Activated T-cell treated with anti-CD3 and anti-CD28 coated beads, Interleukin-2, amount 50 U/mL, for 72 hours (primary cell): ENCODE measurements at places on chromosomes 6 and 20. TPM values are rescaled to one million over a fixed set of nuclear protein-coding genes. Genes with fewer than 3 reads are reported as not detected.
A peak's percentile ranks its signal among the peaks of the same experiment; 100 is the strongest.

- no peak overlapping the region for H3K27ac ChIP-seq
- no peaks in the 10 kb centered on the region for H3K36me3 ChIP-seq
- no peaks in the 10 kb centered on the region for H3K27me3 ChIP-seq
- no peaks in the 10 kb centered on the region for H3K4me1 ChIP-seq
Measured at GRCh38 chr6:20497216-20498040, 36.8 kb upstream of the CDKAL1 start.

RAET1G gene
- not detected for total RNA-seq

GRCh38 chr6:164612751-164613150 is 696.7 kb downstream of the C6orf118 start:
- H3K36me3 ChIP-seq: no peaks in the 10 kb centered on the region
- H3K4me3 ChIP-seq: no peak overlapping the region
- no peak for DNase-seq
- H3K27me3 ChIP-seq: no peaks in the 10 kb centered on the region
- H3K4me1 ChIP-seq: no peaks in the 10 kb centered on the region

DNA sequence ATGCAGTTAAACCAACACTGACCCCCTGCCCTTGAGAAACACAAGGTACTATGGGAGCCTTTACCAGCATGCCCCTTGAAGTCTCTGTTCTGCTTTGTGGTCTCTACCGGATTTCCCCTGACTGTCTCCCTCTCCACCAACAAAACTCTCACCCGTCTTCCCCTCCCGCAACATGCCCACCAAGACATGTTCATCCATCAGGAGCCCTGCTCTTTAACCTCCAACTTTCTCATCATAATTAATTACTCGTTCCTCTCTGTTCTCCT is 1.1 kb downstream of the ZNF165 start:
- peaks cover 27% of the 10 kb centered on the region for H3K36me3 ChIP-seq
- H3K27me3 ChIP-seq: no peaks in the 10 kb centered on the region
- peak; percentile 6 for DNase-seq

DNA sequence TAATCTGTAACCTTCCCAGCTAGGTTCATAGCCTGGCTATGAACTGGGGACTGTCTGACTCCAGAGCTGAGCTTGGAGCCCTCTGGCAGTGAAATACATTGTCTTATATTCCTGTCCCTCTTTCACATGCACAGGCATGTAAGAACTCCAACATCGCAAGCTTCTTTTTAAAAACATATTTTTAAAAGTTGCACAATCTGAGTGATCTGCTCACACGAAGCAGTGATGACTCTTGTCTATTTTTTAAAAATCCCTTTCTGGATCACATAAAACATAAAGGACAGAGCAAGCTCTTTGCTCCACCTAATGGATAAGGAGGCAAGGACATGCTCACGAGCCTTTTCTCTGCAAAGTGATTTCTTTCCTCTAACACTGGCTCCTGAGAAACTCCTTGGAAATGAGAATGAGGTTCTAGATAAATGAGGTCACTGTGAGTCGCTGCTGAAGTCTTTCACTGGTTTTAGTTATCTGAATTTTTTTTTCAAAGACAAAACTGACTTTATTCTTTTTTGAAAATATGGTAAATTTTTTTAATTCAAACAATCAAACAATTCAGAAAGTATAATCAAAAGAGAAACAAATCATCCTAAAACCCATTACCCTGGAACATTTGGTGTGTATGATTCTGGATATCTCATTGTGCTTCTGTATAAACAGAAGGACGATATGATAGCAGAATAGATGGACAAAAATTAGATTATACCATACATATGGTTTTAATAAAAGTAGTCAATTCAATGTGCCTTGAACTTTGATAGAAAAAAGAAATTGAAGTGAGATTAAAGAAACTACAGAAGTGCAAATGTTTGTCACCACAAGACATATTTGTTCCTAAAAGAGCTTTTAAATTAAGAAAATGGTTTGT is 30.8 kb downstream of the IL20RA start:
- H3K36me3 ChIP-seq: no peaks in the 10 kb centered on the region
- no peak overlapping the region for H3K4me3 ChIP-seq
- H3K27me3 ChIP-seq: peaks cover 52% of the 10 kb centered on the region
- no peaks in the 10 kb centered on the region for H3K4me1 ChIP-seq
- no peak overlapping the region for H3K27ac ChIP-seq

- no peaks in the 10 kb centered on the region for H3K27me3 ChIP-seq
- no peak for DNase-seq
- H3K4me1 ChIP-seq: no peaks in the 10 kb centered on the region
- H3K27ac ChIP-seq: no peak overlapping the region
- no peak overlapping the region for H3K4me3 ChIP-seq
Measured at GRCh38 chr6:102085257-102085656, 691.7 kb downstream of the GRIK2 start.

GRCh38 chr6:160428069-160428430 is 79.9 kb downstream of the SLC22A3 start:
- no peak overlapping the region for H3K4me3 ChIP-seq
- H3K4me1 ChIP-seq: peaks cover 12% of the 10 kb centered on the region
- no peak overlapping the region for H3K27ac ChIP-seq
- no peak for DNase-seq

DNA sequence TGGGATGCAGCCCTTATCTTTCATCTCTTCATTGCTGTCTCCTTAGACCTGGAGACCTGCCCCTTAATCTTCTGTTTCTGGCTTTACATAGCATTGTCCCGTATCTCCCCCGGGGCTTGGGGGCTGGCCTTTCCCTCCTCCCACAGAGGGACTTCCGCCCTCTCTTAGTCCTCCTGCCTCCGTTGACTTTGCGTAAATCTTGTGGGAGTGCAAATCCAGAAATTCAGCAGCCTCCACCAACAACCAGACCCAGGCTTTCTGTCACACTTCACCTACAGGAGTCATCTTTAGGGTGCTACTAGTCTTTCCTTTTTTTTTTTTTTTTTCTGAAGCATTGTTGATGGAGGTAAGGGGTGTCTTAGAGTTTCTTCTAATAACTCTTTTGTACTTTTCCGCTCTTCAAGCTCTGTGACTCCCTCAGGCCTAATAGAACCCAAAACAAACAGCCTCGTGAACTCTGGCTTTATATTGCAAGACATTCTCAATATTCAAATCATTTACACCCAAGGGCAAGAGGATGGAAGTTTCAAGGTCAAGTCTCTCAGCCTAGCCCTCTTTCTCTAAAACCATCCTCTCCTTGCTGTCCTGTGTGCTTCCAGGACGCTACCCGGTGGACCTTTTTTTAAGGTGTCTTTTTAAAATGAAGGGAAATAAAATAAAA is 66.2 kb downstream of the RREB1 start:
- H3K27me3 ChIP-seq: no peaks in the 10 kb centered on the region
- H3K27ac ChIP-seq: no peak overlapping the region
- H3K4me3 ChIP-seq: no peak overlapping the region
- H3K36me3 ChIP-seq: peaks cover 2% of the 10 kb centered on the region
- peaks cover 14% of the 10 kb centered on the region for H3K4me1 ChIP-seq

DNA sequence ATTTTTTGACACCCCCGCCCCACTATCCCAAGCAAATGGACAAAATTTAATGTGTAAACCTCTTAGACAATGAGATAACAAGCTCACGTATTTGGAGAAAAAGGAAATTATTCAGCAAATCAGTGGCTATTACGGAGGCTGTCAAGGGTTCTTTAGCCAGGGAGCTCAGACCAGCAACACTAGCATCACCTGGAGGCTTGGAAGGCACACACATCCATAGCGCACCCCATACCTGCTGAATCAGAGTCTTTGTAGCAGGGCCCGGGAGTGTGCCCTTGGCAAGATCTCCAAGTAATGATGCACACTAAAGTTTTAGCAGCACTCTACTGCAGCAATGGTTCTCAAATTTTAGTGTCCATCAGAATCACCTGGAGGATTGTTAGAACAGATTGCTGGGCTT is 223.2 kb upstream of the BTBD3 start:
- no peaks in the 10 kb centered on the region for H3K36me3 ChIP-seq
- H3K4me1 ChIP-seq: no peaks in the 10 kb centered on the region
- H3K27ac ChIP-seq: no peak overlapping the region
- no peaks in the 10 kb centered on the region for H3K27me3 ChIP-seq
- H3K4me3 ChIP-seq: no peak overlapping the region

DNA sequence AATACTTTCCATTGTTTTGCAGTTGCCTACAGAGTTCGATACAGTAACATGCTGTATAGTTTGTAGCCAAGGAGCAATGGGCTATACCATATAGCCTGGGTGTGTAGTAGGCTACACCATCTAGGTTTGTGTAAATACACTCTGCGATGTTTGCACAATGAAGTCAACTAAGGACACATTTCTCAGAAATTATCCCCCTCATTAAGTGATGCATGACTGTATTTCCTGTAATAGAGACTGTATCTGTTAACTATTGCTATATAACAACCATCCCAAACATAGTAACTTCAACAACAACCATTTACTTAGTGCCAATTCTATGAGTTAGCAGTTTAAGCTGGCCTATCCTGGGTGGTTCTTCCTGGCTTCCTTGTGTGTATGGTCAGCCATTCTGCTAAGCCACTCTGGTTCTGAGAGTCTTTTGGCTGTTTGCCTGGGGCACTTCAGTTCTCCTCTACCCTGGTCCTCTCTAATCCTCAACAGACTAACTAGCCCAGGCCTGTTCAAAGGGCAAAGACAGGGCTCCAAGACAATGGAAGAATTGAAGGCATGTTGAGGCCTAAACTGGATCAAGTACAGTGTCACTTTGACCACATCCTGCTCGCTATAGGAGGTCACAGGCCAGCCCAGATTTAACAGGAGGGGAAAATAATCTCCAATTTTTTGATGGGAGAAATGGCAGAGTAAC is 124.0 kb downstream of the PLCB1 start:
- DNase-seq: no peak
- H3K36me3 ChIP-seq: no peaks in the 10 kb centered on the region
- H3K27ac ChIP-seq: no peak overlapping the region
- no peaks in the 10 kb centered on the region for H3K4me1 ChIP-seq
- H3K27me3 ChIP-seq: no peaks in the 10 kb centered on the region

- DNase-seq: no peak
- no peak overlapping the region for H3K4me3 ChIP-seq
- peaks cover 29% of the 10 kb centered on the region for H3K4me1 ChIP-seq
- H3K27ac ChIP-seq: no peak overlapping the region
- peaks cover 23% of the 10 kb centered on the region for H3K27me3 ChIP-seq
Measured at GRCh38 chr20:54323227-54323734, 115.4 kb downstream of the PFDN4 start.

GRCh38 chr6:24614043-24614420 is 32.0 kb downstream of the KIAA0319 start:
- no peak overlapping the region for H3K27ac ChIP-seq
- no peak overlapping the region for H3K4me3 ChIP-seq
- no peak for DNase-seq
- H3K36me3 ChIP-seq: no peaks in the 10 kb centered on the region
- peaks cover 10% of the 10 kb centered on the region for H3K27me3 ChIP-seq

DNA sequence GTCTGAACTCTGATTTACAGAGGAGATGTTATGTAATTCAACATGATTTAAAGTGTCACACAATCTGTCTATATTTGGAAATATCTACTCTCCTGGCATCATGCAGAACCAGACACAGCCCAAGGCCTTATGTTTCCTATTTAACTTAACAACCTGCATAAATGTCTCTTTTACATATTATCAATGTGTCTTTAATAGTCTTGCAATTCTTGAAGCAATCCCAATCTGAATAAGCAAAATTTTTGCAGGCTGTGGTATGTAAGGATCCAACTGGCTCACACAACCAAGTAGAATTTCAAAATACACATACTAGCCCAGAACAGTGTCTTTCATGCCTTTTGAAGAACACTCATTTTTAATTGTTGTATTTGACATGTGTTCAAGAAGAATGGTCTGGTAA is 443.2 kb downstream of the MAFB start:
- no peak overlapping the region for H3K4me3 ChIP-seq
- no peaks in the 10 kb centered on the region for H3K4me1 ChIP-seq
- no peaks in the 10 kb centered on the region for H3K27me3 ChIP-seq
- no peak for DNase-seq

- H3K4me3 ChIP-seq: no peak overlapping the region
- H3K27me3 ChIP-seq: no peaks in the 10 kb centered on the region
- no peak overlapping the region for H3K27ac ChIP-seq
- DNase-seq: no peak
- H3K36me3 ChIP-seq: no peaks in the 10 kb centered on the region
Measured at GRCh38 chr6:141488488-141488887, 644.2 kb upstream of the GJE1 start.

- no peak for DNase-seq
- H3K4me1 ChIP-seq: no peaks in the 10 kb centered on the region
- no peak overlapping the region for H3K27ac ChIP-seq
- no peak overlapping the region for H3K4me3 ChIP-seq
- H3K36me3 ChIP-seq: peaks cover 6% of the 10 kb centered on the region
Measured at GRCh38 chr20:25453035-25453810, 45.8 kb downstream of the GINS1 start.

GRCh38 chr6:168524571-168525001 is 83.6 kb downstream of the SMOC2 start:
- no peak overlapping the region for H3K27ac ChIP-seq
- no peaks in the 10 kb centered on the region for H3K27me3 ChIP-seq
- no peaks in the 10 kb centered on the region for H3K36me3 ChIP-seq
- no peaks in the 10 kb centered on the region for H3K4me1 ChIP-seq

HNF4A gene
- not detected for total RNA-seq

MPC1 gene
- 23.6 TPM for total RNA-seq

- peak overlapping the region; percentile 98 for H3K27ac ChIP-seq
- peaks cover 94% of the 10 kb centered on the region for H3K4me1 ChIP-seq
- H3K36me3 ChIP-seq: peaks cover 8% of the 10 kb centered on the region
- DNase-seq: peak; percentile 31
- peak overlapping the region; percentile 78 for H3K4me3 ChIP-seq
Measured at GRCh38 chr20:38874460-38875174, 51.6 kb upstream of the FAM83D start.

DNA sequence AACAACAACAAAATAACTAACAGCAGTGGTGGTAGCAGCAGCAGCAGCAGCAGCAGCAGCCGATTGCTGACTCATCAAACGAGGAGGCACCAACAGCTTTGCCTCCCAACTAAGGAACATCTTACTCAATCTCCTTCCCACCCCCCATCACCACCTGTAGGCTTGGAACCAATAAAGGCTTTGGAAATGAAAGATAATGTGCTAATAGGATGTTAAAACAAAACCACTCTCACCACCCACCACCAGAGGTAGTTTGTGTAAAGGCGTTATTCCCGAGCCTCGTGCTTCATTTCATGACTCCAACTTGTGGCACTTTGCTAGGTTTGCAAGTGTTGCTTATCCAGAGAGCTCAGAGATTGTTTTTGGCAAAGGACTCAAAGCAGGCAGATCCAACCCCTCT is 346.5 kb downstream of the CD83 start:
- no peak for DNase-seq
- H3K4me1 ChIP-seq: peaks cover 6% of the 10 kb centered on the region
- no peaks in the 10 kb centered on the region for H3K27me3 ChIP-seq
- H3K4me3 ChIP-seq: no peak overlapping the region

GRCh38 chr6:112332274-112332673 is 14.9 kb upstream of the RFPL4B start:
- H3K27me3 ChIP-seq: peaks cover 20% of the 10 kb centered on the region
- H3K36me3 ChIP-seq: peaks cover 2% of the 10 kb centered on the region
- no peak overlapping the region for H3K4me3 ChIP-seq
- H3K4me1 ChIP-seq: peaks cover 8% of the 10 kb centered on the region

- no peak overlapping the region for H3K4me3 ChIP-seq
- H3K27me3 ChIP-seq: peaks cover 6% of the 10 kb centered on the region
- H3K36me3 ChIP-seq: no peaks in the 10 kb centered on the region
- no peak for DNase-seq
Measured at GRCh38 chr20:25120457-25120856, 38.5 kb upstream of the VSX1 start.

- peaks cover 2% of the 10 kb centered on the region for H3K36me3 ChIP-seq
- peaks cover 28% of the 10 kb centered on the region for H3K4me1 ChIP-seq
- H3K4me3 ChIP-seq: no peak overlapping the region
- peak overlapping the region; percentile 52 for H3K27ac ChIP-seq
- no peaks in the 10 kb centered on the region for H3K27me3 ChIP-seq
Measured at GRCh38 chr6:139343052-139343750, 31.2 kb downstream of the CITED2 start.

- peaks cover 61% of the 10 kb centered on the region for H3K27me3 ChIP-seq
- H3K36me3 ChIP-seq: no peaks in the 10 kb centered on the region
- DNase-seq: no peak
Measured at GRCh38 chr6:3906846-3907151, 57.6 kb downstream of the FAM50B start.
